ENCODE measurements at places on chromosomes 1 and 21.

DNA sequence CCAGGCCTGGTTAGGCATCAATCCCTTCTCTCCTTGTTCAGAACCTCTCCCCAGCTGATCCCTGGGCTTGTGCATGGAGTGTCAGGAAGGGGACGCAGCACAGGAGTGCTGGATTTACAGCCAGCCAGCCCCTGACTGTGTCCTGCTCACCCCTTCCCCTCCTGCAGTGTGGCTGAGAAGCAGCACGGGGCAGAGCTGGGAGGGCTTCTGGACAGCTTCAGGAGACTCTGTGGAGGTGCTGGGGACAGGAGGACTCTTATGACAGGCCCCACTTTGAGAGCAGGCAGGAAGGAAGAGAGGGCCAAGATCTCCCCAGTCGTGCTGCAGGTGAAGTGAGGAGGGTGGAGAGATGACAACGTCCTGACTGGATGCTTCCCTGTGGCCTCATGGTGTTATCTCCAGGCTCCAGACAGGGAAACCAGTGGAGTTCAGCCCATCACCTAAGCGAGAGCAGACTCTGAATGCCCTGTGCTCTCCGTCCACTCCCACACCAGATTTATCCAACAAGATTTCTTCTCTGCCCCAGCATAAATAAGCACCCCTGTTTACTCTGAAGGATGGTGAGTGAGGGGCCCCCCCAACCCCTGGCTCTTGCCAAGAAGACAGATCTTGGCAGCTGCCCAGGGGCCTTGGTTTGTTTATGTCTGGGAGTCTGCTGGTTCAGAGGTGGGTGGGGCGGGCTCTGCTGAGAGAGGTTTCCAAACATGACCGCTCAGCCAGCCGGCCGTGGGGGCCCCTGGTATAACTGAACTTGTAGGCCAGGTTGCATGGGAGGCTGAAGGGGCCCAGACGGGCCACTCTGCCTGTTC, 21.3 kb downstream of the TMCC2 start:
- no peak for DNase-seq

GRCh38 chr1:114272593-114272992, 118.9 kb upstream of the SYT6 start:
- no peak for DNase-seq

GRCh38 chr1:58726581-58726980, 26.7 kb upstream of the MYSM1 start:
- no peak for DNase-seq

- no peak for DNase-seq
Measured at GRCh38 chr1:177017287-177017852, 147.1 kb downstream of the ASTN1 start.

GRCh38 chr1:107622966-107623365, 342.0 kb downstream of the VAV3 start:
- DNase-seq: no peak

GRCh38 chr1:163085041-163085903, 16.1 kb downstream of the RGS4 start:
- DNase-seq: no peak
